ENCODE measurements at places on chromosomes 12 and 14.

GRCh38 chr14:88245321-88245720 is 77.7 kb downstream of the KCNK10 start:
- peak; percentile 50 for DNase-seq

DNA sequence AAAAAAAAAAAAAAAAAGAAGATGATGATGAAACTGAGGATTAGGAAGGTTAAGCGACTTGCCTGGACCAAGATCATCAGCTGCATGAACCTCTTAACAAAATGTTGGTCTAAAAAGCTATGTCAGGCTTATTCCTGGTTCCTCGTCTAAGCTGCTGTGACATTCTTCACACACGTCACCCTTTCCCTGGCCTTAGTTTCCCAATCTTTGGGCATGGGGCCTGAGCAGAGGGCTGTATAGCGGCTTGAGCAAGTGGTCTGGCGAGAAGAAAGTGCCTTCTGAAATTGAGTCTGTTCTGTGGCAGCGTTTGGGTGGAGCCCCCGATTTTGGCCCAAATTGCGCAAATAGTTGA is 58.7 kb upstream of the CCND2 start:
- no peak for DNase-seq

- DNase-seq: no peak
These were observed 167.3 kb upstream of the RTL1 start for GRCh38 chr14:101070540-101071492.

- no peak for DNase-seq
These were observed 41.6 kb downstream of the ITPR2 start for GRCh38 chr12:26791301-26791791.

DNA sequence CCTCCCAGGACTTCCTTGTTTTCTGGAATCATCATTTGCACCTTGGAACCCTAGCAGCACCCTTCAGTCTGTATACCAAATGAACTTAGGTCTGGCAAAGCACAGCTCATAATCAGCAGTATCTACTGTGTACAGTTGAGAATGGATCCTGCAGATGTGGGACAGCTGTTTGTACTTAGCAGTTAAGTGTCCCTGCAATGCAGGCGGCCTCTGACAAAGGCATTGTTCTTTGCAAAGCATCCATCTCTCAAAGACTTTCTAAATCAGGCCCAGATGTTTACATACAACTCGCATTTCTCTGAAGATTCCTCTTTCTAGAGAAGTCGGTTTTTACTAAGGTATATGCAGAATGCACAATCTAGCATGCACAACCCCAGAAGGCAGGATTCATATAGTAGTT is 170.5 kb upstream of the RBM19 start:
- no peak for DNase-seq

DNA sequence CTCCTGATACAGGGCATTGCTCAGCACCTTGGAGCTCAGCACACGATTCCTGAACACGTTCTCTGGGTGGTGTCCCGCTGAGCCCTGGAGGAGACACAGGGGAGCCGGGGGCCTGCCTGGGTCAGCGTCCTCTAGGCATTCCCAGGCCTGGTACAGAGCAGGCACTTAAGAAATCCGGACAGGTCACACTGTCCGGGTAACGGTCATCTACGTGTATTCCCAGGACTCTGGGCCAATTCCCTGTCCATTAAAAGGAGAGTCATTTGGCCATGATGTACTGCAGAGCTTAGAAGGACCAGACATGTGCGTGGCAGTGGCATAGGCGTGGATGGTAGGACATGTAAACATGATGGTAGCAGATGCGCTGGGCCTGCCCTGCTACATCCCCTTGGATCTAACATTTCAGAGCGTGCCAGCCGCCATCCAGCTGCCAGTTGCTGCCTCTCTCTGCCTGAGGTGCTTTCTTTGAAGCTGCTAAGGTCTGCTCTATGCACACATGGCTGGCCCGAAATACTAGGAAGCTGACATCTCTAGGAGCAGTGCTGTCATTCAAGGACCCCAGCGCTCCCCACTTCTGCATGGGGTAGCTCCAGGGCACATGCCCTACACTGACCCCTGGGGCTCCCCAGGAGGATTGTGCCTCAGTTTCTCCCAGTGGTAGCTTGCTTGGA is 273.1 kb upstream of the RTL1 start:
- no peak for DNase-seq

DNA sequence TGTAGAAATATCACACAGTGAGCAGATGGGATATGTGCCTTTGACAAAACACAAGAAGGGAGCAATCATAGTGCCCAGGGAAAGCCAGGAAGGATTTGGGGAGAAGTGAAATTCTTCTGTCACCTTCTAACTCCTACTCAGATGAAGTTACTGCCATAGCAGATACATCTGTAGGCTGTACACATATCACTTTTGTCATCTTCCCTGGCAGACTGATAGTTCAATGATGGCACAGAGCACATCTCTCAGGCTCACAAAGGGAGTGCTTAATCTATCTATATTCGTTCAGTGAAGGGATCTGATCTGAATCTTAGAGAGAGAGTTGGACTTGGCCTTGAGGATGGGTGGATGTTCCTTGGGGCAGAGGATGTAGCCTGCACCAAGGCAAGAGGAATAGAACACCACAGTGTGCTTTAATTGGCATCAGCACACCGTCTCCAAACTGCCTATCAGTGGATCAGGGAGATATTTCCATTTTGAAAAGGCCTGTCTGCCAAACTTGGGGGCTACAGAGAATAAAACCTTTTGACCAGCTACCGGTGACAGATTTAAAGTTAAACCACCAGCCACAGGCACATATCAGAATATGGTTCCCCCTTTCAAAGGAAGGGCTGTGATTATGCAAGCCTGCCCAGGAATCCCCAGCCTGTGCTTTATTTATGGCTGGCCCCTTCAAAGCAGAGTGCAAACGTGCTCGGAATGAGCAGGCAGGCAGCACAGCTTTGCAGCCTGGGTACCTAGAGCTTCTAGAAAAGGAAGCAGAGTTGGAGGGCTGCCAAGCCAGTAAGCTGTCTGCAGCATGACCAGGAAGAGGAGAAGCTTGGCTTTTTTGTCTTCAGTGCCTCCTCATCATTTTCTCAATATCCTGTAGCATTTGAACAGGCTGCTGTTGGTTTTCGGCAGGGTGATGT is 165.5 kb upstream of the DYRK2 start:
- peak; percentile 20 for DNase-seq

DNA sequence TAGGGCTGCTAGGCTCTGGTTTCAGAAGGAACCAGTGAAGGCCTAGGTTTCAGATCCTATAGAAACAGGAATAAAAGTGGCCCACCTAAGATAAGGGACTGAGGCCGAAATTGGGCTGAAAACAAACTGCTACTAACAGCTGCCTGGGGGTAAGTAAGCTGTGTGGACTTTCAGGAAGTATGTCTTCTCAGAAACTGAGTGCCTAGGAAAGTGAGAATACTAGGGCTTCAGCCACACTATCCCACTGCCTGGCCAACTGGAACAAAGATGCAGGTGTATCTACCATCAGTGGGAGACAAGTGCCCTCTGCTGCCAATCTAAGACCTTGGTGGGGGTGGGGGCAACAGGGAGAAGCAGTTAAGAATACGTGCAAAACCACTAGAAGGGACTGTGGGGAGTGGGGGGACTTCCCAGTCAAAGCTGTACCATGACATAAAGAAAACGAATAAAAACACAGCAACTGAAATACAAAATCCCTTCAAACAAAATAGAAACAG is 82.5 kb downstream of the MED13L start:
- no peak for DNase-seq

GRCh38 chr12:109461049-109461845 is 15.9 kb downstream of the KCTD10 start:
- DNase-seq: no peak

DNA sequence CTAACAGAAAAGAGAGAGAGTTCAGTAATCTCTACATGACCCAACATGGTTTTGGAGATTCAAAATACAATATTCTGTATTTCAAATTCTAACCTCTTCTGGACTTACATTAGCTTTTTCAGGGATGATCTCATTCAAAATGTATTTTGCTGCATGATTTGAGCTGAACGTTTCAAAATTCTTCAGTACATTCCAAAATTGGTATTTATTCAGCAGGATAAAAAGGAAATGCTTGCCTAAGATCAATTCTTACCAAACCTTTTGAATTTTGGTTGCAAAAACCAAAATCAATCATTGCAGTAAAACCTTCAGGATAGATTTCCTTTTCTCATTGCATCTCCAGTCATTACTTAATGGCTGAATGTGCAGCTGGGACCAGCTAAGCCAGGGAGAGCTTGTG is 1761.3 kb upstream of the SEL1L start:
- DNase-seq: no peak

DNA sequence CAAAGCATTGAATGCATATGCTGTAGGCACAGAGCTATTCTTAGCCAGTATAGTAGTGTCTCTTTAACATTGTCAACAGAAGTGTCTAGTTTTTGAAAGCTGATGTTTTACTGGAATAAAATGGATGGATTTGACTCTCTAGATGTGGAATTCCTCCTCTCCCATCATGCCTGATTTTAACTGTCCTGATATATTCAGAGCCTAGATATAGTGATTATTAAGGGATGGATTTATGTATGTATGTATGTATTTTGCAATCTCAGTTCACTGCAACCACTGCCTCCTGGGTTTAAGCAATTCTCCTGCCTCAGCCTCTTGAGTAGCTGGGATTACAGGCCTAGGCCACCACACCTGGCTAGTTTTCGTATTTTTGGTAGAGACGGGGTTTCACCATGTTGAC is 144.8 kb upstream of the NAV3 start:
- no peak for DNase-seq

DNA sequence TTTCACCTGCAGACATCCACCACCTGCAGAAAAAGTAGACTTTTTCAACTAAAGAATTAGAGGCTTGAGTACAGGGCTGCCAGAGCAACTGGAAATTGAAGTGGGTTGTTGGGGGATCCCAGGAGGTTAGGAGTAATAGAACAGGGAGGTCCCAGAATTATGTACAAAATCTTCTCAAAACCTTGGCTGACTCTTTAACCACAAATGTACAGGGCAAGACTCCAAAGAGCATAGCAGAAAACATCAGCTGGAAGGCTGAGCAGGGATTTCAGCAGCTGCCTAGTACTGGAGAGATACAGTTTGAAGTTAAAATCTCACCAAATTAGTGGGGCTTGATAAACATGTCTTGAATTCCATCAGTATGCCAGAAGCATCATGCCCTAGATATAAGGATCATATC is 191.6 kb downstream of the CRADD start:
- DNase-seq: no peak

DNA sequence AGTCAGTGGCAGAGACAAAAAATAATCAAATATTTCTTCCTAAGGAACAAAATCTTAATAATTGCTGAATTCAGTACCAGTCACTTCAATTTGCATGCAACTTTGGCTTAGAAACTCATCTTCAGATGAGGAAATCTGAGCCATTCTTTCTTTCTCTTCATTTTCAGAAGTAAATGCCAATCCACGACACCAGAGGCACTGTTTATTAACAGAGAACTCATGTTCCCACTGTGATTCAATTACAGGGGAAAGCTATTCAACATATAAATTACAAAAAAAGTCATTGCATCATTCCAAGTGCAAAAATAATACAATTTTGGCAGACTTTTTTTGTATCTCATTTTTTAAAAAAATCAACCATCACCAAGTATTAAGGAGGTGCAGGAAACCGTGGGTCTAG is 816.1 kb upstream of the TMEM132C start:
- no peak for DNase-seq

DNA sequence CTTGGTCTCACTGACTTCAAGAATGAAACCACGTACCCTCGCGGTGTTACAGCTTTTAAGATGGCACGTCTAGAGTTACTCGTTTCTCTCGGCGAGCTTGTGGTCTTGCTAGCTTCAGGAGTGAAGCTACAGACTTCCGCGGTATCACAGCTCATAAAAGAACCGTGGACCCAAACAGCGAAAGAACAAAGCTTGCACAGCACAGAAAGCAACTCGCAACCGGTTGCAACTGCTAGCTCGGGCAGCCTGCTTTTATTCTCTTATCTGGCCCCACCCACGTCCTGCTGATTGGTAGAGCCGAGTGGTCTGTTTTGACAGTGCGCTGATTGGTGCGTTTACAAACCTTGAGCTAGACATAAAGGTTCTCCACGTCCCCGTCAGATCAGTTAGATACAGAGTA is 4.2 kb upstream of the CLEC4C start:
- DNase-seq: no peak

- DNase-seq: no peak
These were observed 32.5 kb upstream of the PLEKHG6 start for GRCh38 chr12:6277982-6278438.

DNA sequence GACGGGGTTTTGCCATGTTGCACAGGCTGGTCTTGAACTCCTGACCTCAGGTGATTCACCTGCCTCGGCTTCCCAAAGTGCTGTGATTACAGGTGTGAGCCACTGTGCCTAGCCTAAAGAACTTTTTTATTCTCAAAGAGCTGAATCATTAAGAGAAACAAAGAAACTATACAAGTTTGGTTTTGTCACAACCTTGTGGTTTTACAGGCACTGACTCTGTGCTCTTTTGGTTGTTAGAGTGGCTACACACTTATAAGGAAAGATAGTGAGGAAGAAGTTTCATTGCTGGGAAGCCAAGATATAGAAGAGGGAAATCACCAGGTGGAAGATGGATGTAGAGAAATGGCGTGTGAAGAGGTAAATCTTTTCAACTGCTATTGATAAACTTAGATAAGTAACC is 10.1 kb upstream of the DNAH10 start:
- DNase-seq: no peak

DNA sequence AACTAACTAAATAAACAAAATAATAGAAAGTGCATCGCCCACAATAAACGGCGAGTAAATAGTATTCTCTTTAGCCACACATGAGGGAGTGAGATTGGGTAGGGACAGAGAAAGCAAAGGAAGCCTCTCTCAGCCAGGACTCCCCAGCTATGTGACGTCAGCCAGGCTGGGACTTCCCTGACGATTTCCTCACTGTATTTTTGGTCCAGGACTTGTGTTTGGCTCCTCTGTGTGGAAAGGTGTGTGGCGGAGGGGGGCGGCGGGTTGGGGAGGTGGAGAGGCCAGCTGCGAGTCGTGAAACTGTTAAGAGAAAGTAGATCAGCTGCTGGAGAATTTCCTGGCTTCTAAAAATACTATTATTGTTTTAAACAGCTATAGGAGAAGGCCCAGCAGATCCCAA is 1124.6 kb downstream of the AACS start:
- peak; percentile 4 for DNase-seq
